Activated CD4-positive, alpha-beta memory T cell treated with anti-CD3 and anti-CD28 coated beads, Interleukin-2, amount 10 ng/mL, durations not matched to agents 7 days and 5 days (primary cell): ENCODE measurements at places on chromosomes 13 and 19. TPM values are rescaled to one million over a fixed set of nuclear protein-coding genes. Genes with fewer than 3 reads are reported as not detected.

- peaks cover 1% of the 10 kb centered on the region for H3K27me3 ChIP-seq
- no peak overlapping the region for H3K4me3 ChIP-seq
- H3K36me3 ChIP-seq = no peaks in the 10 kb centered on the region
- no peak for DNase-seq
- no peaks in the 10 kb centered on the region for H3K4me1 ChIP-seq
- H3K27ac ChIP-seq = no peak overlapping the region
These were observed 45.0 kb upstream of the RNF113B start for GRCh38 chr13:98222081-98222554.

The ANO8 gene
- total RNA-seq = 20.2 TPM

DNA sequence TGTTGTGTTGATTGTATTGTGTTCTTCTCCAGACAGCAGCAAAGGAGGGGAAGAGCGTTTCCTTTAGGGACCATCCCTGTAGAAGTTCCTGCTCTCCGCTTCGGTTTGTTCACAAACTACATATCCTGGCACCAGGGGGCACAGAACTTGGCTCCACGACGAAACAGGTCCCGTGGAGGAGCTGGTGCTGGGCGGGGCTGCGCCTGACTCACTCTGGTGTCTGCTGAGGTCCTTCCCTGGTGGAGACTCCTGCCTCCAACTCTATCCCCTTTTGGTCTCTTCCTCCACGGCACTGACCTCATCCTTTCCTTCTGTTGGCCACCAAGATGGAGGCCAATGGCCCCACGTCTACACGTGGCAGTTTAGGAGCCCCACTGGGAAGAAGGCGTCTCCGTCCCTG, 14.7 kb downstream of the TMPRSS9 start:
- H3K4me1 ChIP-seq = no peaks in the 10 kb centered on the region
- peaks cover 8% of the 10 kb centered on the region for H3K36me3 ChIP-seq
- H3K27me3 ChIP-seq = peaks cover 5% of the 10 kb centered on the region
- H3K4me3 ChIP-seq = no peak overlapping the region
- DNase-seq = no peak

- no peak for DNase-seq
- H3K27me3 ChIP-seq = no peaks in the 10 kb centered on the region
- peaks cover 35% of the 10 kb centered on the region for H3K36me3 ChIP-seq
- H3K27ac ChIP-seq = no peak overlapping the region
- no peak overlapping the region for H3K4me3 ChIP-seq
These were observed 38.1 kb downstream of the DGKH start for GRCh38 chr13:42086582-42086981.

The C1QTNF9 gene
- not detected for total RNA-seq
